T-helper 9 cell (primary cell): ENCODE measurements at places on chromosomes 4 and X.

- DNase-seq: no peak
Measured at GRCh38 chr4:148442832-148443511, 758 bp upstream of the NR3C2 start.

DNA sequence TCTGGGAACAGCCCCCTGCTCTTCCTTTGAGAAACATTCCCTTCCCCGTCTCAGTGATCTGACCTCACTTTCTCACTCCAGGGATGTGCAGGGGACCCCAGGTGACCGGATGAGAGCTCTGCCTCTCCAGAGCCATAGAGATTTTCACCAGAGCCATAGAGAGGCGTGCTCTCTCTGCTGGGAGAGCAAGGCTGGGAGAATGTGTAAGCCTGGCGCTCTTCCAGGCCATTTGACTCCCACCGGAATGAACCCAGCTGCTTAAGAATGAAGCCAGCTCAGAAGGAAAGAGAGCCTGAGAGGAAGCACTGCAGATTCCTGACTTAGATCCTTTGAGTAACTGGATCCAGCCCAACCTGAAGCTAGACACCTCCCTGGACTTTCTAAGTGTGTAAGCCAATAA lies 106.4 kb downstream of the DHX15 start:
- DNase-seq: no peak

DNA sequence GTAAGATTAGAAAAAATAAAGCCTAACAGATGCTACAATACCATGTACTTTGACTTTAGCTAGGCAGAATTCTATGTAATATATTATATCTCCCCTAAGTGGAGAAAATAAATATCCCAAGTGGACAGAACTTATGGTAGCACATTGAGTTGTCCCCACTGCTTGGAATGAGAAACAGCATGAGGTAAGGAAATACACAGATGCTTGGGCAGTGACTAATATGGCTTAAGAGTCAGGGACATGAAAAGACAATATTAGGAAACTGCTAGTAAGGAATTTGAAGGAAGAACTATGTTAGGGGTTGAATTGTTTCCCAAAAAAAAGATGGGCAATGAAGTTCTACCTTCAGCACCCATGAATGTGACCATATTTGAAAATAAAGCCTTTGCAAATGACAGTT lies 2265.1 kb downstream of the PCDH7 start:
- no peak for DNase-seq

- no peak for DNase-seq
Measured at GRCh38 chrX:136495043-136495442, 2.3 kb upstream of the HTATSF1 start.

DNA sequence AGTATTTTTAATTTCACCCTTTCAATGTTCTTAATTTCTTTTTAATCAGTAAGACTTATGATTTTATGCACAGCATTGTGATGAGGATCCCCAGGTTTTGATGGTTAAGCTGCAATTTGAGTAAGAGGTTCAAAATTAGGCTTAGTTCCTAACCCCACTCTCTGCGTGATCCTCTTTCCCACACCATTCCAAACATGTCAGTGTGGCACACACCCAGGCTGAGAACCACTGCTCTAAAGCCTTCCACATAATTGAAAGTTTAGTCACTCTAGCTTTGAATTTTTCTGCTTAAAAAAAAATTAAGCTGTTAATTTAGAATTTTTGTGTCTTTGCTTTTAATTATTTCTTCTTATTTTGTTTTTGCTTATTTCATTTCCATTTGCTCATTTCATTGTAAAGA lies 68.8 kb upstream of the SLC7A11 start:
- no peak for DNase-seq

DNA sequence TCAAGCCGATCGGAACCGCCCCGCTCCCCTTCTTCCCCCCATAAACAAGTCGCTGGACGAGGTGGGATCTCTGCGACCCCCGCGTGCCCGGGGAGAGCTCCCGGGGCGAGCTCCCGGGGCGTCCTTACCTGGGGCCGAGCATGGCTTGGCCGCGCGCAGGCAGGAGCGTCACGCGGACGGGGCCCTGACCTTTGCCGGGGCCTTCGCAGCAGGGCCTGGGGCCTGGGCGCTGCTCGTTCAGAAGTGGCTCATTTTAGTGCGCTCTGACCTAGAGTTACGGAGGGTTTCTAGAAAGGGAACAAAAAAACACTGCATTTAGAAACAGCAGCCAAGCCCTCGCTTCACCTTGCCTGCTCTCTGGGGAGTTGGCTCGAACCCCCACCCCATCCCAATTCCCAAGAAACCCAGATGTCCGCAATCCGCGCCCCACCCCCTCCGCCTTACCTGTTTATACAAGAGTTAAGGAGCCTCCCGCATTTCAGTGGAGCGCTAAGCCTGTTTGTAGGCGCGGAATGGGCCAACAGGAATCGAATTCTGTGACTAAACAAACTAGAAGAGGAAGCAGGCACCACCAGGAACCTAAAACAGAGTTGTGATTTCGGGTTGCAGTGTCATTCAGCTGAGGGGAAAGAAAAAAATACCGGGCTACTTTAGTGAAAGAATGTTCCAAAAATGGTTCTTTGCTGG lies 814 bp upstream of the RBM47 start:
- no peak for DNase-seq

DNA sequence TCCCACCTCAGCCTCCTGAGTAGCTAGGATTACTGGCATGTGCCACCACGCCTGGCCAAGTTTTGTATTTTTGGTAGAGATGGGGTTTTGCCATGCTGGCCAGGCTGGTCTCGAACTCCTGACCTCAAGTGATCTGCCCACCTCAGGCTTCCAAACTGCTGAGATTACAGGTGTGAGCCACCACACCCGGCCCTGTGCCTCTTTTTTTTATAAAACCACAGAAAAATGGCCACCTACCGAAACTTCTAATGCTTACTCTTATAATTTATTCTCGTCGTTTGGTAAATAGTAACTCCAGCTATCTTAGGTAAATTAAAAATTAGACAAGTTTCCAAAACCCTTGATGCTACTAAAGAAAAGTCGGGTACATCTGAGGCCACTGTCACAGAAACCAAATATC lies 54.4 kb downstream of the IRF2 start:
- DNase-seq: no peak

DNA sequence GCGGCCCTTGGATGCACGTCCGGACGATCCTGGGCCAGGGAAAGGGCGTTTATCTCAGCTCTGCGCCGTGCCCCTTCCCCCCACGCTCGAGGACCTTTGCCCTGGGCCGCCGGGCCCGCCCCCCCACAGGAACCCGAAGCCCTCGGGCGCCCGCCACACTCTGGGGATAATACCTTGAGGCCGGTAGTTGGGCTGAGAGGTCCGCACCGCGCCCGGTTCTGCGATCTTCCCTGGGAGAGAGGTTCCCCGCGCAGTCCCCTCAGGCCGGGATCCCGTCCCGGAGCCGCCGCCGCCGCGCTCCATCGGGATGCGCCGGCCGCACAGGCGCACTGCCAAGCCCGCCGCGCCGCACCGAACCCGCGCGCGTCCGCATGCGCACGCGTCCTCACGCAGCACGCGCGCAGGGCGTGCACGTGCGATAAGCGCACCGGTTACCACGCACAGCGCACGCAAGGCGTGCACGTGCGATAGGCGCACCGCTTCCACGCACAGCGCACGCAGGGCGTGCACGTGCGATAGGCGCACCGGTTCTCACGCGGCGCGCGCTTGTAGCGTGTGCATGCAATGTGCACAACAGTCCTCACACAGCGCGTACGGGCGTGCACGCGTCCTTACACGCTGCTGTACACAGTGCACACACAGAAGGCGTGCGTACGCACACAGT lies at the start of gene MAP7D2:
Gene MAP7D2, minus strand, starts transcription at position 331 of the 664 bp plus-strand sequence. Its CDS starts 28 bp downstream, at position 303.
- no peak for DNase-seq

DNA sequence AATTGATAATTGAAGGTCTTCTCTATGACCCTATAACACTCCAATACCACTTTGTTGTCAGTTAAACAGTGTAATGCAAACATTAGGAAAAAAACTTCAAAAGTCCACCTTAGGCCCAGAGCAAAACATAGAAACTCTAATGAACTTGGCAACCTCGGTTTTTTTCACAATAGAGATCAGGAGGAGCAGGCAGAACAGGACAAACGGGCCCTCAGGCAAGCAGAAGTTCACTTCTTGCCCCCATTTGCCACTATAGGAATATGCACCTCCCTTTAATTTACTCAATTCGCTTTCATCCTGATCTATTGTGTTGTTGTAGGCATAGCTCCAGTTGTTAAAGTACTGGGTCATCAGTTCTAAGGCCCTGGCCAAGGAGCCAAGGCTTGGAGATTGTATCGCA lies 18.2 kb downstream of the ACOX3 start:
- no peak for DNase-seq

DNA sequence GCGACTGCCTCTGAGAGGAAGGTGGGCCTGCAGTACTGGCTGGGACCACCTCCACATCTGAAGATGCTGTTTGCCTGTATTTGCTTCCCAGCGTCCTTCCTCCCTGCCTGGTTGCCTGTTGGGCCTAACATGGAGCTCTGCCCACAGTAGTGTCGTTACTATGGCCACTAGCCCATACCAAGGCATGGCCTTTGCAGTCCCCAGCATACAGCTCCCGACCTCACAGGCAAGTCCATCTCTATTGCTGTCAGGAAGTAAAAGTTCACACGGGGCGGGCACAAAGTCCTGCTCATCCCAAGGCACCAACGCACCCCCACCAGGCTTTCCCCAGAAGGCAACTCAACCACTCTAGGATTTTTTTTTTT lies 71.6 kb downstream of the MAML3 start:
- no peak for DNase-seq

GRCh38 chr4:73197220-73197619 lies 61.4 kb downstream of the ANKRD17 start:
- no peak for DNase-seq
